ENCODE measurements at places on chromosomes 3 and 15. TPM values are rescaled to one million over a fixed set of nuclear protein-coding genes. Genes with fewer than 3 reads are reported as not detected.

Gene GPR176
- 3.1 TPM for total RNA-seq

GRCh38 chr3:50271314-50271936 lies 2.5 kb downstream of the SEMA3B start:
- H3K4me3 ChIP-seq: no peak overlapping the region
- H3K4me1 ChIP-seq: no peaks in the 10 kb centered on the region
- H3K27ac ChIP-seq: no peak overlapping the region
- no peak for DNase-seq
- H3K27me3 ChIP-seq: peaks cover 21% of the 10 kb centered on the region

DNA sequence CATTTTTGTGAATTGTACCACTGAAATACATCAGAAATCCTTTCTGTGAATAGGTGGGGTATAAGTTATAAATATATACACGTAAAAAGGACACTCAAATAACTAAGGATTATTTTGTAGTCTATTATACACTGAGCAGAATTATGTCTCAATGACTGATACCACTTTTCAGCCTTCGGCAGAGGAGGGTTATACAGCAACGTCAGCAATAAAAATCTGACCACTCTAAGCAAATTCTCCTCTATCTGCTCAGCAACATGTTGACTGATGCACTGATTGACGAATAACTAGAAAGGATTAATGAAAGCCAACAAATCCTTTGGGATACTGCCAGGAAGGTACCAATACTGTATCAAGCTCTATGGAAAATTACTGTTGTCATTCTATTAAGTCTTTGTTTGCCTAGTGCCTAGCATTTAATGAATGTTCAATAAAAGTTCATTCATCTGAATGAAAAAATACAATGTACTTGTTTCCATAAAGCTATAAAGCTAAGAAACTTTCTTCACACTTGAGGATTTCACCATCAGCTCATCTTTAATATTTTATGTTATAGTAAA lies 5.2 kb downstream of the ARPP19 start:
- H3K27me3 ChIP-seq: no peaks in the 10 kb centered on the region
- H3K4me3 ChIP-seq: no peak overlapping the region
- H3K4me1 ChIP-seq: no peaks in the 10 kb centered on the region
- no peak for DNase-seq
- H3K27ac ChIP-seq: no peak overlapping the region

Gene KBTBD8
- total RNA-seq: 3.4 TPM

- H3K27ac ChIP-seq: no peak overlapping the region
- H3K4me3 ChIP-seq: no peak overlapping the region
- H3K4me1 ChIP-seq: no peaks in the 10 kb centered on the region
These were observed 52.0 kb upstream of the CCNB2 start for GRCh38 chr15:59052915-59053407.
